ENCODE measurements at places on chromosomes 2 and 18.

- DNase-seq = no peak
Observed at GRCh38 chr2:72797740-72798139, 28.1 kb downstream of the EXOC6B start.

- no peak for DNase-seq
Observed at GRCh38 chr2:217954469-217954868, 48.3 kb downstream of the TNS1 start.

DNA sequence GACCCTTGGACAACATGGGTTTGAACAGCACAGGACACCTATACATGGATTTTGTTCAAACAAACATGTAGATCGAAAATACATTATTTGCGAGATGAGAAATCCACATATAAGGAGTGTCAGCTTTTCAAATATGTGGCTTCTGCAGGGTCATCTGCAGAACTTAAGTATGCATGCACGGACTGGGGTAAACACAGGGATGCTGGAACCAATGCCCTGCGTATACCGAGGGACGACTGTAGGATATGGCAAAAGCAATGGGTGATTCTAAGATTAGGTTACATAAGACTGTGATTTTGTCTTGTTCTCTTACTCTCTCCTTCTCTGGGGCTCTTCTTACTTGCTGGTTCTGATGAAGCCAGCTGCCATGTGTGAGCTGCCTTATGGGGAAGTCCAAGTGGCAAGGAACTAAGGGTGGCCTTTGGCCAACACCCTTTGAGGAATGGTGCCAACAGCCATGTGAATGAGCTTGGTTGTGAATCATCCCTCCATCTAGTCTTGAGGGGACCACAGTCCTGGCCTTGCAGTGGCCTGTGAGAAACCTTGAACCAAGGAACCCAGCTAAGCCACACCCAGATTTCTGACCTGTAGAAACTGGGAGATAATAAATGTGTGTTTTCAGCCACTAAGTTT lies 66.5 kb downstream of the EVA1A start:
- DNase-seq = no peak

DNA sequence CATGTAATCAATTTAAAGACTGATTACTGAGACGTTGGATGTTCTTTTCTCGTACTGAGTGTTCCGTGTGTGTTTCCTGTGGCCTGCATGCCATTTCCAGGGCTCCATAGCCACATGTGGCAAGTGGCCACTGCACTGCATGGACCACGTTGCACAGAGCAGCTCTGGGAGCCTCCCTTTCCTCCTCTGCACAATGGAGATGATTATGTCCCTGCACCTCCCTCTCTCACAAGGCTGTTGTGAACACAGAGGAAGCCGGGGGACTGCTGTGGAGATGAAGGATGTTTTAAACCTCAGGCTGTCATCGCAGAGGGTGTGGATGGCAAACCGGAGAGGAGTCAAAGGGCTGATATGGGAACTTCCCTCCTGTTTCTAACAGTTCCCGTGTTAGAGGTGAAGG lies 87.7 kb downstream of the TGOLN2 start:
- no peak for DNase-seq

DNA sequence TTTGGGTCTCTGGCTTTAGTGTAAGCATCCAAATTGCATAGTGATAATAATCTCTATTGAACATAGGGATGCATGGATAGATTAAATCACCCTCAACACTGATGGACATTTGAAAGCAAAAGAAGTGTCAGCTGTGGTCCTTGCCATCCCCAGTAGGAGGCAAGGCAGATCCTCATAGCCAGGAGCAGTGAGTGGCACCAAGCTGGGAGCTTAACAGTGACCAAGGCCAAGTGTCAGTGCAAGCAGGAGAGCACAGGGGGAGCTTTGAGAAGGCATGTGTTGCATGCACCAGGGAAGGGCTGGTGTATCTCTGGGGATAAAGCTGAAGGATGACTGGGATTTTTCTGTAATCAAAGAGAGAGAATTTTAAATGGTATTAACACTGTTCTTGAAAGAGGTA lies 14.7 kb downstream of the SLC14A1 start:
- no peak for DNase-seq

- DNase-seq = no peak
Observed at GRCh38 chr2:120271711-120272379, 19.2 kb downstream of the RALB start.

- DNase-seq = no peak
Observed at GRCh38 chr2:175034716-175035115, 29.5 kb upstream of the CHN1 start.

- peak; percentile 43 for DNase-seq
Observed at GRCh38 chr18:74116633-74117554, 30.7 kb downstream of the FBXO15 start.

- DNase-seq = no peak
Observed at GRCh38 chr2:97678298-97678697, 8.8 kb downstream of the C2orf92 start.

- DNase-seq = peak; percentile 43
Observed at GRCh38 chr2:126719833-126720351, 63.9 kb downstream of the GYPC start.

- peak; percentile 19 for DNase-seq
Observed at GRCh38 chr2:98805412-98806171, 74.7 kb upstream of the MGAT4A start.

DNA sequence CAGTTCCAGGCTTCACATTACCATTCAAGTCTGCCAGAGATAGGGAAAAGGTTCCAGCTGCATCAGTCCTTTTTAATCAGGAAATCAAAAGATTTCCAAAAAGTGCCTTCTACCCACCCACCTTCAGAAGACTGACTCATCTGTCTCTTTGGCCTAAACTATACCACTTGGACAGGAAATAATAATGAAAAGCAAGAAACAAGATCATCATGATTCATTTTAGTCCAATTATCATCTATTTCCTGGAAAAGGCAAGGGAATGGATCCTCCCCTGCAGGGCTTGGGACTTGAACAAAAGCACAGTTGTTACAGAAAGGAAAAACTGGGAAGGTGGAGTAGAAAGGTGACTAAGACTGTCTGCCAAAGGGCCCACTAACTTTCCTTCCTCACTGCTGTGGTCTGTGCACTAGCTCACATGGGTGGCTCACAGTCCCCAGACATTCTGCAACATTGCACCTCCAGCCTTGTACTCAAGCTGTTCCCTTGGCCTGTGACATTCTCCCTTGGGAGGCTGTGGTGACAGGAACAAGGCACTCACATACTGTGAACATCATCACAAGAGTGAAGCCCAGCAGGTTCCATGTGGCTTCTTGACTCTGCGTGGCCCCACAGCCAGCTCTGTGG lies 75.3 kb downstream of the VSNL1 start:
- peak; percentile 84 for DNase-seq

GRCh38 chr2:126399001-126399400 lies 257.0 kb upstream of the GYPC start:
- no peak for DNase-seq

DNA sequence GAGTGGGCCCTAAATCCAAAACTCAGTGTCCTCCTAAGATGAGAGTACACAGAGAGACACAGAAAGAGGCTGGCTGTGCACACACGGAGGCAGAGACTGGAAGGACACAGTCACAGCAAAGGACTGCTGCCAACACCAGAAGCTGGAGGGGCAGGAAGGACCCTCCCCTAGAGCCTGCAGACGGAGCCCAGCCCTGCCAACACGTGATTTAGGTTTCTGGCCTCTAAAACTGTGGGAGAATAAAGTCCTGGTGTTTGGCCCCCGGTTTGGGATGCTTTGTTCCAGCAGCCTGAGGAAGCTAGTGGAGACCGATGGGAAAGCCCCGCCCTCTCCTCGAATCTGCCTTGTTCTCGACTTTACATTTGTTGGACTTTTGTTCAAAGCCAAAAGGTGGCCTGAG lies 10.6 kb downstream of the CNDP1 start:
- DNase-seq = no peak

DNA sequence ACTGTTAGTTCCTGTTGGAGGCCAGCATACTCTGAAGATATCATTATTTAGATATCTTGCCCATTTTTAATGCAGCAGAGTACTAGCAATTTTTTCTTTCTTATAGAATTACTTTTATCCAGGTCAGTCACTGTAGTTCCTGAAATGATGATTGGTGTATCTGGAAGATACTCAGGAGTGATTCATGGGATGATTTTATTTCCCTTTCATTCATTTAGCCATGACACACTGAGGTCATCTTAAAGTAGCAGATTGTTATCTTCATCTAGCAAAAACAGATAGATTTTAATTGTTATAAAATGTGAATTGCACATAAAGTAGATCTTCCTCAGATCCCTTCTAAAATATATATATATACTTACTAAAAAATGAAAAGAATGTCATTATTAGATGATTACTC lies 109.1 kb downstream of the PIK3C3 start:
- DNase-seq = peak; percentile 26

DNA sequence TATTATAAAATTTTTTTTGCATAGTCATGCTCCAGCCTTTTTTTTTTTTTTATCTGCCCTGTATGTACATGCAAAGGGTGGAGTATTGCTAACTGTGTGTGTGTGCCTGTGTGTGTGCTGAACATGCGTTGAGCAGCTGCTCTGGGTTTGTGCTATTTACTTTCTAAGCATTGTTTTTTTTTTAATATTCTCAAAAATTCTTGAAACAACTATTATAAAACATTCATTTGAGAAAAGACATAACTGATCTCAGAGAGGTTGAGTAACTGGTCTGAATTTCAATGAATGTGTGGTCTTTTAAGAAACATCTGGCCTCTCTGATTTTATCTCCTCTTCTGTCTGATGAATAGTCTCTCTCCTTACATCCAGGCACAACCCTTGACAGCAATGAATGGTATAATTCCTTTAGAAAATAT lies 366.0 kb upstream of the SLC14A2 start:
- peak; percentile 55 for DNase-seq

DNA sequence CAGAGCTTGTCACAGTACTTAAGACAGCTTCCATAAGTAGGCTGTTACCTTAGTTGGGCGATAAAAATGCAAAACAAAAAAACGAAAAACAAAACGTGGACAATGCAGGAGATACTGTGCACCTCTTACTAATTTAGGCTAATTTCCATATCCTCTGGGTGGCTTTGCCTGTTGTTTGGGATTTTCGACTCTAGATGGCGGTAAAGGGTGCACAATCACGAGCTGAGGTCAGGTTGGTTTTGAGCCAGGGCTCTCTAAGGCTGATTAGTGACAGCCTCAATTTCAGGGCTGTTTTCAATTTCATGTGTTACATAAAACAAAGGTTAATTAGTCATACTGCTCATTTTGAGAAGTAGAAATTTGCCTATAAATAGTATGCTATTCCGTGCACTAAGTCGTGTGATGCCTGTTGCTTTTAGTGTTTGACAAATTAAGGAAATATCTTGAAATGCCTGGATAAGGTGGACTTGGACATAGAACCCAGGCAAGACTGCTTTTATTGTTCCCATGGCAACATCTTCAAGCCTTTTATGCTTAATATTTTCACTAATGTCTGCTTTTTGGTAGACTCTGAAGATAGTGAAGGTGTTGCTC lies 493.1 kb downstream of the SOCS6 start:
- DNase-seq = peak; percentile 23

DNA sequence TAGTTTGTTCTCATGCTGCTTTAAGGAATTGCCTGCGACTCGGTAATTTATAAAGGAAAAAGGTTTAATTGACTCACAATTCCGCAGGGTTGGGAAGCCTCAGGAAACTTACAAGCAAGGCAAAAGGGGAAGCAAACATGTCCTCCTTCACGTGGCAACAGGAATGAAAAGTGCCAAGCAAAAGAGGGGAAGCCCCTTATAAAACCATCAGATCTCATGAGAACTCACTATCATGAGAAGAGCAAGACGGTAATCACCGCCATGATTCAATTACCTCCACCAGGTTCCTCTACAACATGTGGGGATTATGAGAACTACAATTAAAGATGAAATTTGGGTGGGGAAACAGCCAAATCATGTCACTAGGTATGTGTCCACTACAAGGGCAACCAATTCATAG lies 53.9 kb downstream of the MAP4K3 start:
- no peak for DNase-seq

- no peak for DNase-seq
Observed at GRCh38 chr2:190856985-190857384, 23.6 kb upstream of the GLS start.

DNA sequence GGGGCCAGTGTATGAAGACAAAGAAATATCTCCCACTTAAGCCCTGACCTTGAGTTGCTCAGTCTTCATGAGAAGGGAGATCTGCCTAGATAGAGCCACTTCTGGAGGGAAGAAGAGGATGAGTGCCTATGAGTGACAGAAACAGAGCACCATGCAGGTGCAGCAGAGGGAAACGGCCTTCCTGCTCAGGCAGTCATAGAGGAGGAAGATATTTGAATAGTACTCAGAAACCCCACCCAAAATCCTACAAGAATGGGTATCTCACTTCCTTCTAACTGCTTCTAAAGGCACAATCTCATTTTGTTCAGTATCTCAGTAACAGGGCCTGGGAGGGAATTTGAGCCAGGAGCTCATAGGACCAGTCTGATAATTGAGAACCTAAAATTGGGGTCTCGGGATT lies 339.3 kb downstream of the ALK start:
- DNase-seq = no peak

- DNase-seq = no peak
Observed at GRCh38 chr2:195912079-195912478, 156.6 kb downstream of the DNAH7 start.

DNA sequence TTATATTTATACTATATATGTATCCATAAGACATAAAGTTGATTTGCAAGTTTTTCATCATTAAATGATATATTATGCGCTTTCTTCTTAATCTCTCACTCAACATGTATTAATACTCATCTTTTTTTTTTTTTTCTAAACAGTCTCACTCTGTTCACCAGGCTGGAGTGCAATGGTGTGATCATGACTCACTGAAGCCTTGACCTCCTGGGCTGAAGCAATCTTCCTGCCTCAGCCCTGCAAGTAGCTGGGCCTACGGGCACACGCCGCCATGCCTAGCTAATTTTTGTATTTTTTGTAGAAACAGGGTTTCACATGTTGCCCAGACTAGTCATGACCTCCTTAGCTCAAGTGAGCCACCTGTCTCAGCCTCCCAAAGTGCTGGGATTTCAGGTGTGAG lies 51.4 kb upstream of the MAP4K3 start:
- peak; percentile 73 for DNase-seq

DNA sequence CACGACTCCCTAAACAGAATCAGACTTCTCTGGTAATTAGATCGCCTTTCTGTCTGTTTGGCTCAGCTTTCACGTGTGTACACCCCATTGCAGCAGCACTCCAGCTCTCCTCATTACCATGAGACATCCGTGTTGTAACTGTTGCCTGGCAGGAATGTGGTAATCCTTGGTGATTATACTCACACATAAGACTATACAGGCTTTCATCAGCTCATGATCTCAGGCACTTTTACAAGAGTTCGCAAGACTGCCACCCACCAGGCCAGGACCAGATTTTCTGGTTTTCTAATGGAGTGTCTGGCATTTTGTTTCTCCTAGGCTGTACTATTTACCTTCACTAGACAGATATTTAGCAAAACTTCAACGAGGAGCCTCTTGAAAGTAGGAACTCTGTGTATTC lies 50.2 kb downstream of the ACVR1 start:
- DNase-seq = peak; percentile 73
